Jurkat, Clone E6-1 (cell line): ENCODE measurements at places on chromosomes 5 and 9.

GRCh38 chr5:176454724-176455394 lies 6.7 kb downstream of the FAF2 start:
- no peak for DNase-seq

DNA sequence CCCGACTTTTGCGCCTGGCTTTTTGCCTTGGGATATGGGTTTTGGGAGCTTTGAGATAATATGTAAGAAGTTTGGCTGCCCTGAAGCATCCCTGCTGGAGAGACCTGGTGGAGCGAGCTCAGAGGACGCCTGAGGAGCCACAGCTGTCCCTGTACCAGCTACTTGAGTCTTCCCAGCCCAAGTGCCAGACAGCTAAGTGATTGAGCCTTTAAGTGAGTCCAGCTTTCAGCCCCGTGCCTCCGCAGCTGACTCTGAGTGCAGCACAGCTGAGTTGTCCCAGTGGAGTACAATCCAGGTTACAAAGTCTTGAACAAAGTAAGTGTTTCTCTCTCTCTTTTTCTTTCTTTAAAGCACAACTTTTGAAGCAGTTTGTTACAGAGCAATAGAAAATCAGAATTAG lies 203.8 kb upstream of the DAP start:
- DNase-seq = no peak

DNA sequence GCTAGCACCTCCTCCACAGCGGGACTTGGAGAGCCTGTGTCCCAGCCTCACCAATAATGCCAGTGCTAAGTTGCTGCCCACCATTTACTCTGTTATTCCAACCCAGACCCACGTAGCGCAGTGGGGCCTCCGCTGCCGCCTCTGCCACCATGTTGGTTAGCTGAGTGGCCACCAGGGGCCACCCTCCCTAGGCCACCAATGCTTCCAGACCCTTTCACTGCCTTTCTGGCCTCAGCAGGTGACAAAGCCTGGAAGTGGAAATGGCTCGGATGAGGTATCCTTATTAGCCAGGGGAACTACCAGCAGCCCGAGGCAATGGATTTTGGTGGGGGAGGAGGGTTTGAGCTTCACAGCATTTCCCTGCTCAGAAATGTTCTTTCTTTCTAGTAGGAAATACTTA lies 110.1 kb downstream of the OSTF1 start:
- no peak for DNase-seq

GRCh38 chr5:3337812-3338541 lies 257.7 kb upstream of the IRX1 start:
- no peak for DNase-seq

DNA sequence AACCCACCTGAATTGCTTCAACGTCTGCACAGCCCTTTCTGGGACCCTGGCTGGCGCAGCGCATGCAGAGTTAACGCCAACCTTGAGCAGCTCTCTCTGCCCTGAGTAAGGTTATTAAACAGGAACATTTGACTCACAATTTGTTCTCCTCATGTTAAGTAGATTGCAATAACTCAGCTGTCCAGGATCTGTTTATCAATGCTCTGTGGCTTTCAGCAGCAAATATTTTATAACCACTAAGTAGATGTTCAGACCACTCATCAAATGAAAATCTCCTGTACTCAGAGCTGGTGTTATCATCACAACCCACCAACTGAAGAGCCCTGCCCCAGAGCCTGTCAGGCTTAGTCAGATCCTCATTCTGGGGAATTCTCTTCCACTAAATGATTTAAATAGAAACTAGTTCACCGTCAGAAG lies 403.0 kb downstream of the ZNF608 start:
- no peak for DNase-seq

GRCh38 chr5:112253478-112254250 lies 165.4 kb downstream of the EPB41L4A start:
- no peak for DNase-seq

- DNase-seq = no peak
These were observed 88.2 kb downstream of the FRMD3 start for GRCh38 chr9:83449983-83450382.

DNA sequence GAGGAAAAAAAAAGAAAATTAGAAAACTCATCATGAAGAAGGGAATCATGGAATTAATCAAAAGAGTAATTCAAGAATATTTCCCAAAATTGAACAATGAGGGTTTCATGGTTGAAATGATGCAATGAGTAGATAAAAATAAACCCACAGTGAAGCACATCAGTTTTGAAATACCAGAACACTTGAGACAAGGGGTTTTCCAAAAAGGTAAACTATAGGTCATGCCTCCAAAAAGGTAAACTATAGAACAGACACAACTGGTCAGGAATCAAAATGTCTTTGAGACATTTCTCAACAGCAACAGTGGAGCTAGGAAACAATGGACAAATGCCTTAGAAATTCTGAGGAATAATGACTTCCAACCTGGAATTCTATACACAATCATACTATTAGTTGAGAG lies 60.2 kb upstream of the PCSK5 start:
- DNase-seq = no peak

- no peak for DNase-seq
These were observed 395.4 kb upstream of the WWC1 start for GRCh38 chr5:167895899-167896659.

- no peak for DNase-seq
These were observed 18.3 kb upstream of the FUBP3 start for GRCh38 chr9:130561056-130561455.
